GM12892 (cell line): ENCODE measurements at places on chromosomes 6 and 20.
A peak's percentile ranks its signal among the peaks of the same experiment; 100 is the strongest.

- DNase-seq, result no peak
Observed at GRCh38 chr6:37033819-37034795, 28.7 kb downstream of the FGD2 start.

- DNase-seq, result no peak
Observed at GRCh38 chr20:14745830-14746229, 408.4 kb upstream of the FLRT3 start.

DNA sequence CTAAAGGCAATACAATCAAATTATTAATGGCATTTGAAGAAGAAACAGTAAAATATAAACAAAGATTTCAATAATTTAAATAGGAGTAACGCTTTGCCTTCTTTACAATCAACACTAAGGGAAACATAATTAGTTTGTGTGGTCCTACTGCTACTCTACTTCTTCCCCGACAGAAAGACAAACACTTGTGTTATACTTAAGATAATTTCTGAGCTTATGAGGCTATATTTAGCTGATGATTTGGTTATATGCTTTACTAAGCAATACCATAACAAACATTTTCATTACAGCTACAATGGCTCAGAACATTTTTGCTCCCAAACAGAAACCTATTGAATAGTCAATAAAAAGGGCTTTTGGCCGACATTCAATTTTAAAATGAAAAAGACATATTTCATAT lies 1217.2 kb upstream of the GJE1 start:
- DNase-seq, result no peak

DNA sequence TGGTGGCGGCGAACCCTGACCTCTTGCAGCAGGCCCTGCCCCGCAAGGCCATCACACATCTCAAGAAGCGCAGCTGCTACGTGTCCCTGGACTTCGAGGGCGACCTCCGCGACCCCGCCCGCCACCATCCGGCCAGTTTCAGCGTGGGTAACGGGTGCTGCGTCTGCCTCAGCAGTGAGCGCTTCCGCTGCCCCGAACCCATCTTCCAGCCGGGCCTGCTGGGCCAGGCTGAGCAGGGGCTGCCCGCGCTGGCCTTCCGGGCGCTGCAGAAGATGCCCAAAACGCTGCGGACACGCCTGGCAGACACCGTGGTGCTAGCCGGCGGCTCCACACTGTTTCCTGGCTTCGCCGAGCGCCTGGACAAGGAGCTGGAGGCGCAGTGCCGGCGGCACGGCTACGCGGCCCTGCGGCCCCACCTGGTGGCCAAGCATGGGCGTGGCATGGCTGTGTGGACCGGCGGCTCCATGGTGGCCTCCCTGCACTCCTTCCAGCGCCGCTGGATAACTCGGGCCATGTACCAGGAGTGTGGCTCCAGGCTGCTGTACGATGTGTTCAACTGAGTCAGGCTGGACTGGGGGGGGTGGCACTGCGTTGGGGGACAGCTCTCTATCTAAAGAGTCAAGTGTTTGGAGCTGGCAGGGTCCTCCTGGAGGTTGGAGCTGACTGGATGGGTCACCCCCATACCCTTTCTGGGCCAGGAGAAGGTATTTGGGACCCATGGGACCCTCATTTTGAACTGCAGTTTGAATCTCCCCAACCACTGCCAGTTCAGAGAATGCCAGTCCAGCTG lies 1.1 kb downstream of the ACTL10 start:
- peak; percentile 91 for DNase-seq

GRCh38 chr6:161369339-161369738 lies 95.5 kb upstream of the AGPAT4 start:
- DNase-seq, result no peak

DNA sequence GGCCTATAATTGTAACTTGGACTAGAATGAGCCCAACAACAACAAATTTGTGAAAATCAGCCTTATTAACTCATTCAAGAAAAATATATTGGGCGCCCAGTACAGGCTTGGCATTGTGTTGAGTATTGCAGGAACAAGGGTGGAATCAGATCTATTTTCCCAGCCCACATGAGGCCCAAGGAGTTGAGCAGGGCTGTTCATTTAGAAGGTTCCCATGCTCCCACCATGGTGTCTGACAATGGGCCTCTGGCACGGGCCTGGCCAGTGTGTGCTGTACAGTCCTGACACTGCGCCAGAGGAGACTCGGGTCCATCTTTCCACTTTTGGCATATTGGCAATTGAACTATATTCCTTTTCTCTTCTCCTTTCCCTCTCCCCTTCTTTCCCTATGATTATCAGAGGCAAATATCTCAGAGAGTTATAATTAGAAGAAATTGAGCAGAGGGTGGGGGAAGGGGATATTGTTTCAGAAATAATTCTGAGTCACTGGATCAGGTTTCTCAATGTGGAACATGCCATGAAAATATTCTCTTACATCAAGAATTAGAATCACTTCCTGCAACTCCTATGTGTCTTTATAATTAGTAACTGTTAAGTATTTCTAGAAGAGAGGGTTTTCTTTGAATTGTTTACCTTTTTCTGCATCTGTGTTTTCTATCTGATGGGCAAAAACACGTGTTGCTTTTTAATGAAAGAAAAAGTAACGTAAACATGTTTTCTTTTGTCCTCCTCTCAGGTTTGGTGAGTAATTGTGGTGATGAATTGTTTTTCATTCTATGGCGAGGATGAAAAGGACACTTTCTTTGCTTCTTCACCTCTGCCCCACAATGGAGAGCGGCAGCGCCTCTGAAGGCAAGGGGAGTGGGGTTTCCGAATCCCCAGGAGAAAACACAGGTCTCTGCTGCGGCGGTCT lies 209.4 kb downstream of the FOXA2 start:
- DNase-seq, result no peak

- no peak for DNase-seq
Observed at GRCh38 chr6:41247288-41247865, 19.2 kb downstream of the TREML4 start.

DNA sequence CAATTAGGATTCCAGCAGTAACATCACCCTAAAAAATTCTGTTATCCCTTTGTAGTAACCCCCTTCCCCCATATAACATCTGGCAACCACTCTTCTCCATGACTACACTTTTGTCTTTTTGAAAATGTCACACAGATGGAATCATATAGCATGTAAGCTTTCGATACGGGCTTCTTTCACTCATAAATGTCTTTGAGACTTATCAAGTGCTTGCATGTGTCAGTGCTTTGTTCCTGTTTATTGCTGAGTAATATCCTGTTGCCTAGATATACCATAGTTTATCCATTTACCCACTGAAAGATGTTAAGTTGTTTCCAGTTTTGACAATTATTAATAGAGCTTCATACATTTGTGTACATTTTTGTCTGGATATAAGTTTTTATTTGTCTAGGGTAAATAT lies 10.4 kb upstream of the SNPH start:
- DNase-seq, result no peak

GRCh38 chr6:170097505-170098427 lies 193.1 kb downstream of the DLL1 start:
- no peak for DNase-seq

GRCh38 chr20:58086763-58087561 lies 141.5 kb downstream of the ANKRD60 start:
- DNase-seq, result no peak

GRCh38 chr6:16799279-16800193 lies 38.3 kb upstream of the ATXN1 start:
- no peak for DNase-seq

DNA sequence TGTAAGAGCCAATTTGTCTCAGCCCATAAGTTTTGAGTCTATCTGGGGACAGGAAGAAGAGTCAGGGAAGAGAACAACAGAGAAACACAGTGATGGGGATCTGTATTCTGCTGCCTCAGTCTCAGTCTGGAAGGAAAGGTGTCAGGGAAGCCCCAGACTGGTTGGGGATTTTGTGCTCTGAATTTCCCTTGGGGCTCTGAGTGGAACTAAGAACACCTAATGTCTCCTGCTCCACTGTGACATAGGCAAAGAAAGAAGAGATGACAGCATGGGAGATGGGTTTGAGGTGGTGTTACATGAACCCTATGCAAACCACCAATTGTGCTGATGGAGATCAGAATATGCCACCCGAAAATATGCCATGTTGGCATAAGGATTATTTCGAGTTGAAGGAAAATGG lies 139.5 kb upstream of the MYLIP start:
- DNase-seq, result no peak
